SK-N-DZ (cell line): ENCODE measurements at places on chromosomes 12 and 14.
A peak's percentile ranks its signal among the peaks of the same experiment; 100 is the strongest.

DNA sequence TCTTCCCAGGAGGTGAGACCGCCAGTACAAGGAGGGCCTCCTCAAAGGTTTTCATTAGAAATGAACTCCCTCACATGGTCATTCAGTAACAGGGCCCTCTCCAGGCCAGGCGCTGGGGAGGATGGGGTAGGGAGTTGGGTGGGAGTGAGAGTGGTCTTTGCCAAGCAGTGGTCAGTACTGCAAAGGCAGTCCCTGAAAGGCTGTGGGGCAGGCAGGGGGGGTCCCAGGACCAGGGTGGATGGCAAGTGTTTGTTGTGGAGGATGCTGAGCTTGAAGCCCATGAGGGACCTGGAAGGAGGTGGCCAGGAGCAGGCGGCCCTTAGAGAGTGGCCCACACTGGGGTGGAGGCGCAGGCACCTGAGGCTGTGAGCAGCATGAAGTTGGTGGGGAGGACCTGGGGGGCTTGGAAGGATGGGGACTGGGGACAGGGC lies 26.1 kb downstream of the CEP170B start:
- no peak for DNase-seq

DNA sequence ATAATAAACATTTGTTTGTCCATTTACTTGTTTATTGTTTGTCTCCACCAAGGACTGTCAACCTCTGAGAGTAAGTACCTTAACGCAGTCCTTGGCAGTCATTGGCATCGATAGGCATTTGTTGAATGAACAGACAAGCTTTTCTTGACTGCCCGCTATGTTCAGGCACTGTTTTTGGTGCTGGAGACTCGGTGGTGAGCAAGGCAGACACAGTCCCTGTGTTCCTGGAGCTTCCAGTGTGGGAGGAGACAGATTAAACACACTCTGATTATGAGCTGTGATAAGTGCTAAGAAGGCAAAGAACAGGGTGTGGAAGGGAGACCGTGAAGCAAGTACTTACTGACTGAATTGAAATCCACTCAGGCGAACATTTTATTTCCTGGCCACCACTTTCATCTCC lies 1.2 kb downstream of the ATP6V0A2 start:
- DNase-seq = peak; percentile 31

GRCh38 chr12:108826807-108827721 lies 30.3 kb downstream of the SSH1 start:
- DNase-seq = peak; percentile 26

DNA sequence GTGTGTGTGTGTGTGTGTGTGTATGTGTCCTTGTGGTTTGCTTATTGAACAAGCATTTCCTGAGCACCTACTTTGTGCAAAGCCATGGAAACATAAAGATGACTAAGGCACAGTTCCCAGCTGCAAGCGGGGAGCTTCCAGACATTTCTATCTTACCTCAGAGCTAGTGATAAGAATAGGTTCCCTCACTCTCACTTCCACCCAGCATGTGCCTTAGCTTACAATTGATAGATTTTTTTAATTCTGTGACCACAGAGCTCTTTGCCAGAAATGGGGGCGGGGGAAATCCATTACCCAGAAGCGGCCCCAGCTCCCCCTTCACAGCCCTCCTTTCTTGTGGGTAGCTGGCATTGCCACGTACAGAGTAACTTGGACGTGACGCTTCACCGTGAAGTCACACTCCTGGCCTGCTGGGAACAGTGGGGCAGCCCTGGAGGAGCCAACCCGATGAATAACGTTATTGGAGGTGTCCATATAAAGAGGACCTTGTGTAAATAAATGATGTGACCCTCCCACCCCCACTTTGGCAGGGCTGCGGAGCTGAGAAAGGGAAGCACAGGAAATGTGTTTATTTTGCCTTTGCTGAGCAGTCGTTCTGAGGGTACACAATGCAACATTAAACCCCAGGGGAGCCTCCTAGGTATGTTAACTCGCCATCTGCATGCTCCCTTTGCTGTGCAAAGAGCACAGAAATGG lies 238.9 kb downstream of the CHST11 start:
- no peak for DNase-seq

DNA sequence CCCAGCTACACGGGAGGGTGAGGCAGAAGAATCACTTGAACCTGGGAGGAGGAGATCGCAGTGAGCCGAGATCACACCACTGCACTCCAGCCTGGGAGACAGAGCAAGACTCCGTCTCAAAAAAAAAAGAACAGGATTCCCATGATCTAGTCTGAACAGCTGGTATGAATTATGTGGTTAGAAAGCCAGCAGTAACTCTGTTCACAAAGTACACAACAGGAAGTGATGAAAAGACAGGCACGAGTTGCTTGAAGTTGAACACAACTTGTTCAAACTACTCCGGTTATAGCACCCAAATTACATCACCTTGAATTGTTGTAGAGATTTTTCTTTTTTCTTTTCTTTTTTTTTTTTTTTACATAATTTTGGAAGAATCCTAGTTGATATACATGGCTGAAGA lies 238.8 kb upstream of the RGS6 start:
- no peak for DNase-seq
